ENCODE measurements at places on chromosomes 7 and 10.
A peak's percentile ranks its signal among the peaks of the same experiment; 100 is the strongest.

GRCh38 chr7:155769701-155770100 lies 42.6 kb downstream of the SHH start:
- no peak for ATAC-seq

DNA sequence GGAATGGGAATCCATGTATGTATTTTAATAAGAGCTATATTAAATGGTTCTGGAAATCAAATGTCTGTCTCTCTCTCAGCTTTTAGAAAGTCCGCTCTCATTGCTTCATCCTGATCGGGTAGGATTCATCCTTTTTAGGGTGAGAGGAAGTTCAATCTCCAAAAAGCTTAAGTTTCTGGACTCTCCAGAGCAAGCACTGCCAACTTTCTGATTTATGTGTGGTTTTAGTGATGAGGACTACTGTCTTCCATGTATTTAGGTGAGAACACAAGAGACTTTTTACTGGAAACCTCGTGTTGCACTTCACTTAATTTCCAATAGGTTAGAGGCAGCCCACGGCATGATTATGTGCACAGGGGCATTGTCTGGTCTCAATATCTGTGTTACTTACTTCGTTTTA lies 267.9 kb downstream of the SUGCT start:
- ATAC-seq = no peak

DNA sequence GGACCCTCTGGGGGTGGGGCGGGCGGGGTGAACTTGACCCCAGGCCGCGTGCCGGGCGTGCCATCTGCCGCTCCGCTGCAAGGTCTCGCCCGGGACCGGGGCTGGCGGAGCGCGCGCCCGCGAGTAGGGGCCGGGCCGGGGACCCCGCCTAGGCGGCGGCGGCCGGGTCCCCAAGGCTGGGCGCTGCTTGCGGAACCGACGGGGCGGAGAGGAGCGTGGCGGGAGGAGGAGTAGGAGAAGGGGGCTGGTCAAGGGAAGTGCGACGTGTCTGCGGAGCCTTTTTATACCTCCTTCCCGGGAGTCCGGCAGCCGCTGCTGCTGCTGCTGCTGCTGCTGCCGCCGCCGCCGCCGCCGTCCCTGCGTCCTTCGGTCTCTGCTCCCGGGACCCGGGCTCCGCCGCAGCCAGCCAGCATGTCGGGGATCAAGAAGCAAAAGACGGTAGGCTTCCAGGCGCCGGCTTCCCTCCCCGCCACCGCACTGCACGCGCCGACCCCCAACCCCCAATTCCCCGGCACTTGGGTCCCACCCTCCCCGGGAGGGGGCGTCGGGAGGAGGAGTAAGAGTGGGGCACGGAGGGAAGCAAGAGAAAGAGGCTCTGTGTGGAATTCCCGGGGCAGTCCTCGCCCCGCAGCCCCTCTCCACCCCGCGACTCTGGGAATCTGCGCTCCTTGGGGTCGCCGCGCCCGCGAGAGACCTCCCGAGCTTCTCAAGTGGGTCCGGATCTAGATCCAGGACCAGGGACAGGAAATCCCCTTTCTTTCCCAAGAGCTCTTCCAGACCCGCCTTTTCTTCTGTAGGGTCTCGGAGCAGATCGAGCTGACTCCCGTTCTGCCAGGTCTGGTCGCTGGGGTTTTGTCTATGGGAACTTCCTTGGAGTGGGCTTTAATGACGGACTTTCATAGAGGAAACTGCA lies at the start of gene PAPSS2:
TSS of gene PAPSS2 (plus strand) at position 308 of the 913 bp plus-strand sequence. CDS start at position 412, 104 bp downstream.
- ATAC-seq = peak; percentile 66

GRCh38 chr10:6928586-6928985 lies 348.5 kb upstream of the PRKCQ start:
- ATAC-seq = no peak

DNA sequence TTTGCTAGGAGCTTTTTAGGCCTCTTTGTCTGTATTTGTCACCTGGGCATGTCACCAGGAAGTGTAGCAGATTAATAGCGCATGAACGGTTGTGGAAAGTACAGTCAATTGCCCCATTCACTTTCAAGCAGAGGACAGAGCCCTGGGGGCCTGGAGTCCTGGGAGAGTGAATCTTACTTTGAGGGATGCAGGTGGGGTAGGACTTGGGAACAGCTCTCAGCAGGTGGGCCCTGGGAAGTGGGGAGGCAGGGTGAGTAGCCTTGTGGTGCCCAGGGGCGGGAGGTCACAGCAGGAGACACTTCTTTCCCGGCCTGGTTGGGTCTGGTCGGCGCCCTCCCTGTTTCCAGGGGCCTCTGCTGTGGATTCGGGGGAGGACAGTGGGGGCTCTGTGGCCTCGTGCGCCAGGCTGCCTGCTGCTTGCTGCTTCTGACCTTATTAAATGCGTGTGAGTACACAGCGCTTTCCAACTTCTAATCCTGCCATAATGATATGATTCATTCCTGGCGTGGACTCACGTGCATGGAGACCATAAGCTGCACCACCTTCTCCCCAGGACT lies 51.6 kb upstream of the AQP1 start:
- ATAC-seq = no peak

DNA sequence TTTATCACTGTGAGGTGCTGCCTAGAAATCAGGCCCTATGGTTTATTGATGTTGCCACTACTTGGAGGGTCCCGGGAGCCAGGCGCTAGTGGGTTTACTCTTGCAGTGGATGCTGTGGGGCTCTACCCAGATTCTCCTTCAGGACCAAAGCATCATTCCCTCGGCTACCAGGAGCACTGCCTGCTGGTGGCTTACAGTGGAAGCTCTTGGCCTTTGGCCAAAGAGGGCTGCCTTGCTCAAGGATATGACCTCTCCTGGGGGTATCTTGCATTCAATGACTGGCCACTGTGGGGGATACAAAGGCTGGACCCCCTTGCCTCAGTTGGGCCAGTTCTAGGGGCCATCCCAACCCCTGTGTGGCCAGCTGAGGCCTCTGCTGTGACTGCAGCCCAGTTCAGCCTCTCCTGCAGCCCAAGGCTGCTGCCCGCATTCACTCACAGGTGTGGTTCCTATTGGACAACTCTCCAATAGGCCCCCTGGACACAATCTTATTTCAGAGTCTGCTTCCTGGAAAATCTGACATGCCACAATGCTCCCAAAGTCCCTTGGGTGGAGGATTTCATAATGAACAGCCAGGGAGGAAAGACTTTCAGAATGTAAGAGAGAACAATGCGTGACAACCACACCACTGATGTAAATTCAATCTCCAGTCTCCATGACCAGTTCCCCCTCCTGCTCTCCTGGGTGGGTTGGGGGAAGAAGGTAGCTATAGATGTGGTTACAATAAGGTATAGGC lies 196.3 kb downstream of the SNX10 start:
- no peak for ATAC-seq

DNA sequence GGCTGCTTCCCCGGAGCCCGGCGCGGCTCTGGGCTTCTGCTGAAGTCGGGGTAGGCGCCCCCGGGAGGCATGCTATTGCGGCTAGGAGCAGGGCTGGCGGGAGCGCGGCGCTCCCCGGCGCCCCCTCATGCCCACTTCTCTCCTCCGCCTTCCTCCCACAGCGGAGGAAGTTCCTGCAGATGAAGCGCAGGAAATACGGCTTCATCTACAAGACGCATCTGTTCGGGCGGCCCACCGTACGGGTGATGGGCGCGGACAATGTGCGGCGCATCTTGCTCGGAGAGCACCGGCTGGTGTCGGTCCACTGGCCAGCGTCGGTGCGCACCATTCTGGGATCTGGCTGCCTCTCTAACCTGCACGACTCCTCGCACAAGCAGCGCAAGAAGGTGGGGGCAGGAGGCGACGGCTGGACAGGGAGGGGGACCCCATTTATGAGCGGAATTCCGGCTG lies 479 bp downstream of the CYP26A1 start:
- ATAC-seq = peak; percentile 33

- no peak for ATAC-seq
Observed at GRCh38 chr7:92072121-92072520, 62.2 kb downstream of the CYP51A1 start.

DNA sequence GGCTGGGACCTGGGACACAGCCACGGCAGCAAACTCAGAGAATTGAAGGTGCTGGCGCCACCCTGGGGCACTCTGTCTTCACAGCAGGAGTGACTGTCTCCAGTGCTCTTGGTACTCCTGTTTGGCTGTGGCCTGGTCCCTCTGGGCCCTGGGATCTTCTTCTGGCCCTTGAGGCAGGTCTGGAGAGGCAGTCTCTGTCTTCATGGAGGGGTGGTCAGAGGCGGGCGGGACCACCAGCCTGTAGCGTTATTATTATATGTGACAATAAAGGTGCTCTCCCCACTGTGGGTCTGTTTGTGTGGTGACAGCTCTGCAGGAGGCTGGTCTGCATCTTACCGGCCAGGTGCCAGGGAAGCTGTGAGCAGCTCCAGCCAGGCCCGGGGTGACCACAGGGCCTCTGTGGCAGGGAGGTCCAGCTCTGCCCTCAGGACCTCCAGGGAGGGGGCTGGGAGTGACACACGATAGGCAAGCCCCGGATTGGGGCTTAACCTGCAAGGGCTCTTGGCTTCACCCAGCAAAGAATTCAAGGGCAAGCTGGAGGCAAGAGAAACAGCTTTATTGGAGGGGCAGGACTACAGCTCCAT lies 70.3 kb downstream of the MYL10 start:
- ATAC-seq = peak; percentile 65

- ATAC-seq = no peak
Observed at GRCh38 chr7:37141742-37142141, 306.9 kb downstream of the ELMO1 start.

DNA sequence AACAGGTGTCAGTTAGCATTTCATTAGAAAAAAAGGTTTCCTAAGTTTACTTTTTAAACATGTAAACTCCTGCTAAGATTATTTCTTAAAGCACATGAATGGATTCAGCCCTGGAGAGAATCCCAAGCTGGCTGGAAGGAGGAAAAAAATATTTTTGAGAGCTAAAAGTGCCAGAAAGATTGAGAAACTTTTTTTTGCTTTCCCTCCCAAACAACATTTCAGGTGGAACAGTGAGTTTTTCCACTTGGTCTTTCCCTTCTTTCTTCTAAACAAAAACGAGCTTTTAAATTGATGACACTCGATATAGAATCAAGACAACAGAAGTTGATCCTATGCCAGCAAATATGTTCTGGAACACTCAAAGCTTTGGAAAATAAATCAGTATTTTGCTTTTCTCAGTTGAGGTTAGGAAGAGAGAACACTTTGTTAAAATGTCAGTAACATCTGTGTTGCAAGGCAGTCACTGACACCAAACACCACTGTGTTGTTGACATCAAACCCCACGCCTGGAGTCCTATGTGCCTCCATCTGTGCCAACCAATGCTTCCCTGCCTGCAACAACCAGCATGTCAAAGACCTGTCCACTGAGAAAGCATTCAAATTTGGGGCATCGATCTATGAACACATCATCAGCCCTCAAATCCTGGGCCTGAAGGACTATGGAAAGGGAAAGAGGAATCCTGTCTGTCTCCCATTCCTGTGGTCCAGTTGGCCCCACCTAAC lies 22.9 kb upstream of the INSIG1 start:
- ATAC-seq = no peak

DNA sequence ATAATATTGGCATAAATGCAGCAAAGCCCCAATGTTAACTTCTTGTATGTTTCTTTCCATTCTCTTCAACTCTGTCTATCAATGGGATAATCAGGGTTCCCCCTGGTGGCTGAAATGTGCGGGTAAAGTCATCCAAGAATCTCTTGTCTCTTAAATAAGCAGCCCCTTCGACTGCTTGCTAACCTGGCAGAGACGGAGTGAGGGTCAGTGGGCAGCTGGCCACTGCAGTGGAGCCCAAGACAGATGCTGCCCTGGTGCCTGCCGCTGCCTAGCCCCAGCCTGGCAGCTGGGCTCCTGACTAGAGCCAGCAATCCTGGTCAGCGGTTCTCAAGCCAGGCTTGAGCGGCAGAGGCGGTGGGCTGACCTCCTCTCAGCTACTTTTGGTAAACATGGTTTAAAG lies 248.9 kb downstream of the COBL start:
- ATAC-seq = peak; percentile 89

GRCh38 chr10:17041626-17042520 lies 87.7 kb downstream of the CUBN start:
- ATAC-seq = no peak

GRCh38 chr10:133309720-133310398 lies 1.1 kb downstream of the ZNF511 start:
- no peak for ATAC-seq

DNA sequence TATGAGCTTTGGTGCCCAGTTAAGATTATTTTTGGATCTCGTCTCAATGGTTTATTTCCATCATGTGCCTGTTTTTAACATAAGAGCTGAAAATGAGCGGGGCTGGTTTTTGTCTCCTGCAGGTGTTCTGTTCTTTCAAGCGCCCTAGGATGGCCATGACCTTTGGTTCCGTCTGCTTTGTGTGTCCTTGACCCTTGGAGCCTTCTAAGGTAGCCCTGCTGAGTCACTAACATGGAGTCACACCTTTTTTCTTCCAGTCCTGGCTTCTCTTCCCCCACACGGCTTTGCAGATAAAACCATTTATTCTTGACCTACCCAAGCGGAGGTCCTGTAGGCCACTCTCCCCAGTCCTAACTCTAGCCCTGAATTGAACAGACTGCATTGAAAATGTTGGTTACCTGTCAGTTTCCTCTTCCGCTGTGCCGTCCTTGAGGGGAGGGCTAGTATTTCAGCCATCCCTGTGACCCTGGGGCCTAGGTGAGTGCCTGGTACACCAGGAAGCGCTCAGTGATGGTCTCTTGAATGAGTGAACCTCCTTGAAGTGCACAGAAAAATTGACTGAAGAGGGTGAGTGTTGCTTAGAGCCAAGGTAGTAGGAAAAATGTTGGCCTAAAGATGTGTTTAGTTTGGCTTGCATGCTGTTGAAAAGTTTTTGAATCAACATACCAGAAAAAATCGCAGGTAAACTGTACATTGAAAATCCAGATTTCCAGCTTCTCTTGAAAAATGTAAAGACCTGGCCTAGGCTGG lies 48.0 kb downstream of the CAMK1D start:
- no peak for ATAC-seq

- peak; percentile 17 for ATAC-seq
Observed at GRCh38 chr7:1192171-1192676, 32.2 kb upstream of the ZFAND2A start.

DNA sequence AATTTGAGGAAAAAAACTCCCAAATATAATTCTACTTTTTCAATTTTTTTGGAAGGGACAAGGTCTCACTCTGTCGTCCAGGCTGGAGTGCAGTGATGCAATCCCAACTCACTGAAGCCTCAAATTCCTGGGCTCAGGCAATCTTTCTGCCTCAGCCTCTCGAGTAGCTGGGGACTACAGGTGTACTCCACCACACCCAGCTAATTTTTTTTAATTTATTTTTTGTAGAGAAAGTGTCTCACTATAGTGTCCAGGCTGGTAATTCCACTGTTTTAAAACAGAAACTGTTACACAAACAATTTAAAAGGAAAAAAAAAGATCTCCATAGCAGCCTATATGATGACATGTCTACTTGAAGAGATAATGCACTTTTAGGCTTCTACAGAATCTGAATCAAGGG lies 25.6 kb downstream of the EZH2 start:
- no peak for ATAC-seq

All from SK-N-SH treated with all-trans-retinoic acid at 6 μM for 48 hours (cell line).